HFFc6 (cell line): ENCODE measurements at places on chromosomes 3 and 15.

DNA sequence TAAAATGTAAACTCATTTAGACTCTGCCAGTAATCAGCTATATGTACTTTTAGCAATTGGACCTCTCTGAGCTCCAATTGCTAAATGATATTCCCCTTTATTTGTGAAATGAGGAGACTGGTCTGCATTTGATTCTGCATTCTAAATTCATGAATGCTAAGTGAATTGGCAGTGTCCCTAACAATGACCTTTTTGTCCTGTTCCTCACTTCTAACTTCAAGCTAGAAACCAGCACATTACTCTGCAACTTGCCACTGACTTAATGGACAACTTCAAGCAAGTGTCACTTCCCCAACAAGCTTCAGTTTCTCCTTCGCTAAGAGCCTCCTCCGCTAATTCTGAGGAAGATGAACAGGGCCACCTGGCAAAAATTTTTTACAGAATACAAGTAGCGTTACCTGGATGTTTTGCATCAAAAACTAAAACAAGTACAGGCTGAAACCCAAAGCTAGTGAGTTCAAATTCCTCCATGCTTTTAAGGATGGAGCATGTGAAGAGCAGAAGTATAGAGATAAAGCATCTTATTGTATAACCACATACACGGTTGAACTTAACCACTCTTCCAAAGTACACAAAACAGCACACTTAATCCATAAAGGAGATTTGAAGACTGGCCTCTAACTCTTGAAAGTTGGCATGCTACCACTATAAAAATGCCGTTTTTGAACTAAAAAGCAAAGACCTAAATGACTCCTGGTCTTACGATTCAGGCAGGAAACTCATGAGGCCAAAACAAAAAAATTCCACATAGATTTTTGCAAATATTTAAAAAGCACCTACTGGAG lies 207.6 kb downstream of the MAGI1 start:
- DNase-seq, result no peak

GRCh38 chr3:160874736-160875135 lies 118.7 kb downstream of the PPM1L start:
- no peak for DNase-seq

- no peak for DNase-seq
Measured at GRCh38 chr3:16365491-16366128, 100.6 kb downstream of the OXNAD1 start.

DNA sequence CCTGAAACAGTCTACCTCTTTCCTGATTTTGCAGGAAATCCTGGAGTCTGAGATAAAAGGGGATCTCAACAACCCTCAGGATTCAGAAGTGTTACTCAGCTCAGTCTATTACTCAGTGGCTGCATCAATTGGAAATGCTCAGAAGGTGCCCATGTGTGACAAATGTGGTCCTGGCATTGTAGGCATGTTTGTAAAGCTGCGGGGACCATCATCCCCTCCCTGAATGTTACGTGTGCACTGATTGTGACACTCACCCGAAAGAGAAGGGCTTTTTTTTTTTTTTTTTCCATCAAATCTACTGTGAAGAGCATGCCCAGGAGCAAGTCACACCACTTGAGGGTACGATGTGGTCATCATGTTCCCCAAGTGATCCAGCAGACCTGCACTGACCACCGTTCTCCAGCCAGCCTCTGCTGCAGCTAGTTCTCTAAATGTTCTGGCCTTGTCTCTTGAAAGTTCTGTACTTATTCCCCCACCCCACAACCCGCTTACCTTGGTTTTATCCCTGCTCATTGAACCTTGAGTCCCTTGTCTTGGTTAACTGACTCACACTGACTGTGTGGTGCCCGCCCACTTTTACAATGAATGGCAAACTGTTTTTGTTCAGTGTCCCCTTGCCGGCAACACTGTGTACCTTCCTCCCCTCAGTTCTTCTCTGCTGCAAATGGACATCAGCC lies 19.8 kb downstream of the ST3GAL6 start:
- DNase-seq, result no peak

DNA sequence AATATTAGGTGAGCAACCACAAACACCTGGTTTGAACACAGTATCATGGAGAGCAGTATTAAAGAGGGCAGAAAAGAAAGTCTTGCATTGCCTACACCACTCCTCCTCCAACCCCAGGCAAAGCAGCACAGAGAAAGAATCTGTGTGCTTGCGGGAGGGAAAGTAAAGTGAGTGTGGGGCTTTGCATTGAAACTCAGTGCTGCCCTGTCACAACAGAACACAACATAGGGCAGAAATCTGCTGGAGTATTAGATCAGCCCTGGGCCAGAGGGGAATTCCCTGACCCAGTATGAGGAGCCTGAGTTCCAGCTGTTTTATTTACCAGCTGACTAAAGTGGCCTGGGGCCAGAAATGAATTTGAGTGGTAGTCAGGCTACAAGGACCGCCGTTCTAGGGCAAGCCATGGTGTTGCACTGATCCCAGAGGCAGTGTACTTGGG lies 75.5 kb downstream of the SPATA16 start:
- no peak for DNase-seq

DNA sequence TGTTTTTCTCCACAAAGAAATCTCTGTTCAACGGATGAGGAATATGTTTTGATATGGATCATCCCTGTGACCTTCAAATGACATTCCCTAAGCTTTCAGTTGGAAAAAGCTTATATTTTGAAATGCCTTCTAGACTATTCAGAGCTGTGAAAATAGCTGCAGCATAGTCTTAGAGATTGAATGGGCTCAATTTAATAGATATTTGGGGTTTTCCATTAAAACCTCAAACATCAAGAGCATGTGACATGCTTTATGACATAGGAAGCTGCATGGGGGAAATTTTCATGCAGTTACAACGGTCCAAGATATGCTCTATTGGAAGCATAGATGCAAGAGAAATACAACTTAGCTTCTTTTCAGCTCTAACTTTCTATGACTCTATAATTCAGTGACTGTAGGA lies 102.8 kb downstream of the LSAMP start:
- no peak for DNase-seq

DNA sequence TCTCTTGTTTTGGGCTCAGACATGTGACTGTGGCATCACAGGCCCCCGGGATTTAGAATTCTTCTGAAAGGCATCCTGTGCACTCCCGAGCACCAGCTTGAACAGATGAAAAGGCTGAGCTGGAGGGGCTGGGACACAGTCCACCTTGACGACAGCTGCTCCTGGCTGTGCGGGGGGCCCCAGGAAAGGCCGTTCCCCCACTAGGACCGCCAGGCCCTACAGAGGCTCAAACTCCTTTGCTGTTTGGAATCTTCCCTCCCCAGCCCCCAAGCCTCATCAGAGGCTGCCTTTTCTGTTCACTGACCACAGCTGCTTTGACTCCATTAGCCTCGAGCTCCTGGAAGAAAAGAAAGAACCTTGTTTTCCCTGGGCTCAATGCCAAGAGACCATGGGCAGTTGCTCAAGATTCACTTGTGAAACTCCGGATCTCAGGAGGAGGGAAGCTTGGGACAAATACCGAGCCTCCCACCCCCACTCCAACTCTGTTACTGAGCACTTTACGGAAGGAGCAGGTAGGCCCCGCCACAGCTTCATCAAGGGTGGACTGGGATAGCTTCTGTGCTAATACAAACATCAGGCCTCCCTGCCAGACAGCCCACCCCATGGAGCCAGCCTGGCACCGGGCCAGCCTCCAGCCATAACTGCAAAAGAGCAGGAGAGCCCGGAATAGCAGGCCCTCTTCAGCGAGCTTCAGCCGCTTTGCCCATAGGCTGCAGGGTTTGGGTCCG lies 15.7 kb downstream of the CIDEC start:
- DNase-seq, result peak; percentile 34

DNA sequence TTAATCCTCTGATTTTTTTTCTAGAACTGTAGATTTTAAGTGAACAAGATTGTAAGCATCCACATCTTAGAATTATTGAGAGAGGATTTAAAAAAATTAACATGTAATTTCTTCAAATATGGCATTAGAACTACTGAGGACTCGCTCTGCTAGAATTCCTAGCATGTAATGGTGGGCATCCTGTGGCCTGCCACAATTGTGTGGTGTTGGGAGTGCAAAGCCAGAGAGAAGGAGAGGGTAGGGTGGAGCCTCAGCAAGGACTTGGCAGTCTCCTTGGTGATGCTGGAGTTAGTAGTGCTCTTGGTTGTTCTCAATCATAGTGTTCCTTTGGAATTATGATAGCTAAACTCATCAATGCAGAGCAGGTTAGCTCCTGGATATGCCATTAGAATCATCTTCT lies 443.9 kb upstream of the TBL1XR1 start:
- no peak for DNase-seq

- peak; percentile 33 for DNase-seq
Measured at GRCh38 chr3:133949438-133949837, 53.8 kb upstream of the RAB6B start.

GRCh38 chr3:52106951-52107611 lies 47.1 kb downstream of the POC1A start:
- DNase-seq, result no peak

- no peak for DNase-seq
Measured at GRCh38 chr3:193347521-193348501, 30.7 kb downstream of the ATP13A5 start.

- DNase-seq, result no peak
Measured at GRCh38 chr15:35756623-35757022, 210.7 kb upstream of the DPH6 start.

- DNase-seq, result peak; percentile 63
Measured at GRCh38 chr3:9352917-9353752, 9.7 kb upstream of the THUMPD3 start.

- peak; percentile 68 for DNase-seq
Measured at GRCh38 chr3:120448756-120449155, 2.0 kb downstream of the FSTL1 start.

GRCh38 chr3:153626158-153626557 lies 464.1 kb downstream of the RAP2B start:
- no peak for DNase-seq

GRCh38 chr15:89401631-89402517 lies 67.2 kb upstream of the POLG start:
- peak; percentile 46 for DNase-seq

DNA sequence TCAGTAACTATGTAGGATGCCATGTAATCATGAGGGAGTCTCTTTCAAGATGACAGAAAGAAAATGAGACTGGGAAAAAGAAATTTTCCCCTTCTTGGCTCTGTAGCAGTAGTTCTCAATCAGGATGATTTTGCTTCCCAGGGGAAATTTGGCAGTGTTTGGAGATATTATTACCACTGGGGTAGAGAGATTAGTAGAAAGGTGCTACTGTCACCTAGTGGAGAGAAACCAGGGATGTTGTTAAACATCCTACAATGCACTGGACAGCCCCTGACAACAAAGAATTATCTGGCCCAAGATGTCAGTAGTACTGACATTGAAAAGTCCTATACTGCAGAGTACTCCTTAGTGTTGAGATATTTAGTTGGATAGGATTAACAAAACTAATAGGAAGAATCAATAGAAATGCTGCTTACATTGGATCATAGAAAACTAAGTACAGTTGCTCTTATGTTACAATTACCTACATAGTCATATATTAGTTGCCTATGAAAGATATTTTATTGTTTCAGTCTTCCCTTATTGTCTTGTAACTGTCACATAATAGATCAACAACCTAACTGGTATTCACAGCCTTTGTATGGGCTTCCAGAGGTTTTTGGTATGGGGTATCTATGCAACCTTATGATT lies 433.3 kb downstream of the RAP2B start:
- peak; percentile 38 for DNase-seq

- no peak for DNase-seq
Measured at GRCh38 chr3:126519506-126520455, 2.2 kb upstream of the UROC1 start.

GRCh38 chr3:43180694-43181093 lies 74.8 kb upstream of the POMGNT2 start:
- DNase-seq, result no peak

GRCh38 chr3:134929976-134930375 lies 134.9 kb downstream of the EPHB1 start:
- no peak for DNase-seq

DNA sequence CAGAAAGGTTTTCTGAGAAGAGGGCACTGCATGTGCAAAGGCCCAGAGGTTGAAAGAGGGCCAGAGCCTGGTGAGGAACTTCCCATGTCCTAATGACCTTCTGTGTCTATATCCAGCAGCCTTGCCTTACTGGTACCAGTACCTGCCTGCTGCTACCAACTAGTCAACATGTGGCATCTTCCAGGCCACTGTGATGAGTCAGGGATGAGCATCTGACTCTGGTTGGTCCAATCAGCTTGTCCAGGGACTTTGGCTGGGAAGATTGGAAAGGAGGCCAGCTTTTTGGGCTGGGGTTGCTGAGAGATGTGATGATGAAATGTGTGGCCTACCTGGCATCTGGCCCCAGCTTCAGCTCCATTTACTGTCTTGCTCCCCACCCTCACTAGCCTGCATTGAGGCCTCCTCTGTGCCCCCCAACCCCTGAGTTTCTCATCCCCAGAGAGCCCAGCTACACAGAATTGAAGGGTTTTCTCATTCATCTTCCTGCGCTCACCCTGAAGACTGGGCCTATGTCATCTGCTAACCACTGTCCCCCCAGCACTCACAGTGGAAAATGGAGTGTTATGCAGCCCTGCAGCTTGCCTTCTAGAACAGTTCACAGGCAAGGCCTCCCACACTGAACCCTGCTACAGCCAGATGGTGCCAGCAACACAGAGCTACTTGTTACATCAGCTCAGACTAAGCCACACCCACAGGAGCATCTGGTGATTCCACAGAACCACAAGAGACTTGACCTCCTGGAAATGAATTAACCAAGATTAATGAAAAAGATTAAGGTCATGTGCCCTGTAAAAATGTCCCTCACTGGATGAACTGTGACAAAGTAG lies 1.3 kb upstream of the TWF2 start:
- peak; percentile 87 for DNase-seq

DNA sequence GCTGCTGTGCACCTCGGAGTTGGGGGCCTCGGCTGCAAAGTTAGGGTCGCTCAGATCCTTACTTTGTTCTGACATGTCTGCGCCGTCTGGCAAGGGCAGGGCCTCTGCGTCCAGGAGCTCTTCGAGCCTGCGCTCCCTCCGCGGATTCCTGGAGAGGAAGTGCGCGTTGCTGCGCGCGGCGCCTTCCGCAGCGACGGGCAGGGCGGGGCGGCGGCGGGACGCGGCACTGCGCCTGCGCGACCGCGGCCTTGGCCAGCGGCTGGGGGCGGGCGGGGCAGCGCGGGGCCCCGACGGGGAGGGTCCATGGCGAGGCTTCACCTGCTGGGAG lies at the start of gene NDN:
NDN (minus strand) TSS at position 163 of the 328 bp plus-strand sequence; CDS start at position 75, 88 bp downstream.
- DNase-seq, result no peak

DNA sequence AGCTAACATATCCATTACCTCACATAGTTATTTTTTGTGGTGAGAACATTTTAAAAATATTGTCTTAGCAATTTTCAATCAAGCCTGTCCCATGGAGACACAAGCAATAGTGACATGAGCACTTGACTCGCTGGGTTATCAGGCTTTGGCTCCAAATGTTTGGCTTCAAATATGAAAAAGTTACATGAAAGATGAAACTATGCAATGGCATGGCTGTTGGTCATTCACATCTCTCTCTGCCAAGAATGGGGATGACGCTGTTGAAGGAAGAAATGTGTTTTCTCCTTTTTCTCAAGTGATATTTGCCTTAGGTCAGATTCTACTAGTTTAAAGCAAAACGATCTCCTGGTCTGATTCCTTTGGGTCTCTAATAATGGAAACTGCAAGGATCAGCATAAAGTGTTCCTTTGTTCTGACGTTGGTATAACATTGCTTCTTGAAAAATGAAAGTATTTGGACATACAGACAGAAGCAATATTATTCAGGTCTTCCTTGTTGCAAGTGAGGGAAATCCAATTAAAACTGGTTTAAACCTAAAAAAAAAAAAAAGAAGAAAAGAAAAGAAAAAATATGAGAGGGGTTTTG lies 71.2 kb downstream of the SSUH2 start:
- DNase-seq, result no peak
